Osteocyte (in vitro differentiated cells): ENCODE measurements at places on chromosomes 16 and 17.

GRCh38 chr17:15886804-15887203, 58.1 kb upstream of the ADORA2B start:
- peaks cover 44% of the 10 kb centered on the region for H3K4me1 ChIP-seq
- no peak overlapping the region for H3K4me3 ChIP-seq
- H3K27ac ChIP-seq, result peak overlapping the region; percentile 69

DNA sequence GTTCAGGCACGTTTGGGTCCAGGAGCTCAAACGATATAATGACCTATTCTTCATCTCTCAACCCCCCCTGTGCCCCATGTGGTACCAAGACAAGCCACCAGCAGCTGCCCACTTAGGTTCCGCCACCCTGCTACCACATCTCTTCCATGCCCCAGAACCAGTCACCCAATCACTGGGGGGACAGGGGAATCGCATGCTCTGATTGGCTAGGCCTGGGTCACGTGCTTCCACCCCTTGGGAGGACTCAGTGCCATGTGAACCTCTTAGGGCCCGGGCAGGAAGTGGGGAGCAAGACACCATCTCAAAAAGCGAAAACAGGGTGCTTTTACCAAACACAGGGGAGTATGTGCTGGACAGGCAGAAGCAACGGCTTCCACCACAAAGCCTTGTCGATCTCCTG, 91.3 kb downstream of the KATNIP start:
- H3K27me3 ChIP-seq, result no peaks in the 10 kb centered on the region
- peaks cover 2% of the 10 kb centered on the region for H3K4me1 ChIP-seq
- no peak for DNase-seq
- H3K27ac ChIP-seq, result no peak overlapping the region
- peaks cover 2% of the 10 kb centered on the region for H3K36me3 ChIP-seq

GRCh38 chr17:68732301-68732749, 131.2 kb upstream of the FAM20A start:
- H3K36me3 ChIP-seq, result peaks cover 3% of the 10 kb centered on the region
- no peak overlapping the region for H3K4me3 ChIP-seq
- no peaks in the 10 kb centered on the region for H3K27me3 ChIP-seq
- H3K4me1 ChIP-seq, result peaks cover 2% of the 10 kb centered on the region
- DNase-seq, result no peak

DNA sequence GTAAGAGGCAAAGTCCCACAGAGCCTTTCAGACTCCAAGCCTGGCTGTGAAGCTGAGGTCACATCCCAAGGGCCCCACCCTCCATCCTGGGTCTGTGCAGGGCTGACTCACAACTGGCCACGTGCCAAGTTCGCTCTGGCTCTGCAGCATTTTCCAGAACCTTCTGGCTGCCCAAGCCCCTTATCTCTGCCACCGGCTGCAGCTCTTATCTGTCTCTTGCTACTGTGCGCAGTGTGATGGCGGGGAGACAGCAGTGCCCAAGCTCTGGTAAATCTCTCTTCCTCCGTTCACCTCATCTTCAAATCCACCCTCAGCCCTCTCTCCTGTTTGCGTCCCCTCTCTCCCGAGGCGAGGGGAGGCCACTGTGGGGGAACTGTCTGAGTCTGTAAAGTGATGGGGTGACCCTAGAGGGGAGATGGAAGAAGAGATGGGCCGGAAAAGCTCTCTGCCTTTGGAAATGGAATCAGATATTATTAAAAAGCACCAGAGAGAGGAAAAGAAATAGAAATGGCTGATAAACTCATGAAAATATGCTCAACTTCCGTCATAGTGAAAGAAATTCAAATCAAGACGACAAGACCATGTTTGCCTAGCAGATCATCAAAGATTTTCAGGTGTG, 162.7 kb upstream of the CDC42EP4 start:
- DNase-seq, result no peak
- H3K27ac ChIP-seq, result no peak overlapping the region
- peaks cover 12% of the 10 kb centered on the region for H3K4me1 ChIP-seq
- H3K27me3 ChIP-seq, result no peaks in the 10 kb centered on the region
- no peak overlapping the region for H3K4me3 ChIP-seq

GRCh38 chr17:28413804-28414203, 7.8 kb upstream of the SLC46A1 start:
- H3K27me3 ChIP-seq, result peaks cover 59% of the 10 kb centered on the region
- no peak overlapping the region for H3K4me3 ChIP-seq
- H3K36me3 ChIP-seq, result no peaks in the 10 kb centered on the region
- DNase-seq, result no peak
- H3K4me1 ChIP-seq, result no peaks in the 10 kb centered on the region

DNA sequence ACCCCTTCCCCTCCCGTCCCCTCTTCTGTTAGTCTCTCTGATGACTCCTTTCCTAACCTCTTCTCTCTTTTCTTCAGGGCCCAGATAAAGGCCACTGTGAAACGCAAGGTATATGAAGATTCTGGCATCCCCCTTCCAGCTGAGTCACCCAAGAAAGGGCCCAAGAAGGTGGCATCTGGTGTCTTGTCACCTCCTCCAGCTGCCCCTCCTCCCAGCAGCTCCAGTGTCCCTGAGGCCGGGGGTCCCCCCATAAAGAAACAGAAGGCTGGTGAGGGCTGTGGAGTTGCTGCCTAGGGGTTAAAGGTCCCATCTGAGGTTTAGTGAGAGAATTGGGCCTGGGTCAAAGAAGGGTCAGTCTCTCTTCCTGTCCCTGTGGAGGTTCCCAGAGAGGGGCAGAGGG, 4.0 kb downstream of the RNASEK start:
- H3K4me1 ChIP-seq, result peaks cover 46% of the 10 kb centered on the region
- no peak overlapping the region for H3K4me3 ChIP-seq
- H3K27ac ChIP-seq, result peak overlapping the region; percentile 98

GRCh38 chr17:78822552-78822951, 18.1 kb downstream of the USP36 start:
- H3K36me3 ChIP-seq, result peaks cover 79% of the 10 kb centered on the region
- H3K4me3 ChIP-seq, result no peak overlapping the region
- DNase-seq, result no peak
- H3K27me3 ChIP-seq, result no peaks in the 10 kb centered on the region

GRCh38 chr17:63082273-63082861, 116.3 kb downstream of the TANC2 start:
- no peak for DNase-seq
- no peak overlapping the region for H3K27ac ChIP-seq
- no peak overlapping the region for H3K4me3 ChIP-seq
- no peaks in the 10 kb centered on the region for H3K27me3 ChIP-seq
- peaks cover 4% of the 10 kb centered on the region for H3K36me3 ChIP-seq
- peaks cover 13% of the 10 kb centered on the region for H3K4me1 ChIP-seq

DNA sequence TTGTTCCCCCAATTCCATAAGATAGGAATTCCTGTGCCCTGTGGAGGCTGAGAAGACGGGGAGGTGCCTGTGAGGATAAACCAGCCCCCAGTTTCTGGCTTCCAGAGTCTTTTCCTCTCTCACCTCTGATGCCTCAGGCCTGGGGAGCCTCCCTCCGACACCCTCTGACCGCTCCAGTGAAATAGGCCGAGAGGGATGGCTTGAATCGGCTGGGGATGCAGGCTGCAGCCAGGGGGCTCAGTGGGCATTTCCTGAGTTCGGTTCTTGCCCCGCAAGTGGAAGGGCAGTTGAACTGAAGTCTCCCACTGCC, 339.4 kb downstream of the SEC14L1 start:
- no peak overlapping the region for H3K4me3 ChIP-seq
- H3K27me3 ChIP-seq, result no peaks in the 10 kb centered on the region
- peaks cover 69% of the 10 kb centered on the region for H3K4me1 ChIP-seq
- H3K27ac ChIP-seq, result peak overlapping the region; percentile 76
- peaks cover 5% of the 10 kb centered on the region for H3K36me3 ChIP-seq

- H3K4me3 ChIP-seq, result no peak overlapping the region
- H3K27me3 ChIP-seq, result peaks cover under 1% of the 10 kb centered on the region
- H3K36me3 ChIP-seq, result peaks cover 2% of the 10 kb centered on the region
- DNase-seq, result no peak
- no peak overlapping the region for H3K27ac ChIP-seq
- H3K4me1 ChIP-seq, result peaks cover 13% of the 10 kb centered on the region
Measured at GRCh38 chr16:84022644-84023043, 20.0 kb downstream of the SLC38A8 start.

DNA sequence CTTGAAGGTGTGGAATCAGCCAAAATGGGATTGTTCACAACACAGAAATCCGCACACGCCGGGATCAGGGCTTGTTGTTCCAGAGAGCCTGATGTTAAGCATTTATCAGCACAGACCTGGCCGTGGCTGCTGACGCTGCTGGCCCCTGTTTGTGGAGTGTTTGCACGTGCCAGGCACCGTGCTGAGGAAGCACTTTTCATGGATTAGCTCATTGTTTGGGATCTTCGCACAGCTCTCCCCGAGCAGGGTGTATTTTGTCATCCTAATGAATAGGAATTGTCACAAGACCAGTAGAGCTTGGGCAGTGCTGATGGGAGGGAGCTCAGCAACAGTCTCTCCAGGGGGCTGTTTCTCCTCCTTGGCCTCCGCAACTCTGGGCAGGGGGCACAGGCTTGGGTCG, 160.4 kb upstream of the PLCG2 start:
- no peak for DNase-seq
- peaks cover 33% of the 10 kb centered on the region for H3K4me1 ChIP-seq
- H3K27me3 ChIP-seq, result no peaks in the 10 kb centered on the region

- H3K4me3 ChIP-seq, result no peak overlapping the region
- DNase-seq, result no peak
- H3K4me1 ChIP-seq, result no peaks in the 10 kb centered on the region
- H3K27me3 ChIP-seq, result peaks cover 5% of the 10 kb centered on the region
- H3K27ac ChIP-seq, result no peak overlapping the region
Measured at GRCh38 chr16:10862438-10862837, 14.6 kb upstream of the CIITA start.

GRCh38 chr17:28188841-28189263, 130.1 kb upstream of the TMEM97 start:
- no peak overlapping the region for H3K4me3 ChIP-seq
- no peak overlapping the region for H3K27ac ChIP-seq
- peaks cover 44% of the 10 kb centered on the region for H3K36me3 ChIP-seq
- peaks cover 26% of the 10 kb centered on the region for H3K4me1 ChIP-seq
- H3K27me3 ChIP-seq, result no peaks in the 10 kb centered on the region
- no peak for DNase-seq

GRCh38 chr17:226108-227077, 44.9 kb upstream of the DOC2B start:
- H3K36me3 ChIP-seq, result no peaks in the 10 kb centered on the region
- no peak for DNase-seq
- H3K27me3 ChIP-seq, result no peaks in the 10 kb centered on the region
- H3K4me3 ChIP-seq, result no peak overlapping the region
- peaks cover 10% of the 10 kb centered on the region for H3K4me1 ChIP-seq
- H3K27ac ChIP-seq, result no peak overlapping the region

DNA sequence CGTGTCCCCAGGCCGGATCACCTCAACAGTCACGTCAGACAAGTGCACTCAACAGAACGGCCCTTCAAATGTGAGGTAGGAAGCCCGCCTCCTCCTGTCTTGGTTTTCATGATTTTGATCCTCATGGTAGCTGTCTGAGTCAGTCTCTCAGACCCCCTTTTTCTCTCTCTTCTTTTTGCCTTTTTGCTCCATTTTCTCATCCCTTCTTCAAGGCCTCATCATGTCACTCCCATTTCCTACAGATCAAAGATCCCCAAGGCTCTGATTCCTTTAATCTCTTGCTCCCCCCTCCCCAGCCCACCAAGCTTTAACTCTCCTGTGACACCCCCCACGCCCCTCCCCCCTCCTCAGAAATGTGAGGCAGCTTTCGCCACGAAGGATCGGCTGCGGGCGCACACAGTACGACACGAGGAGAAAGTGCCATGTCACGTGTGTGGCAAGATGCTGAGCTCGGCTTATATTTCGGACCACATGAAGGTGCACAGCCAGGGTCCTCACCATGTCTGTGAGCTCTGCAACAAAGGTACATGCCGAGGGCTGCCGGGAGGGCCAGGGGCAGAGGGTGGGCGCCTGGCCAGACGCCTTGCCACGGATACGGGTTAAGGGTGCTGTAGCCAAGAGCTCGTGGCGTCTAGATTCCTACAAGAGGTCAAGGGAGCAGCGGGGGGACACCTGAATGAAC, 2.0 kb downstream of the MAZ start:
- H3K27me3 ChIP-seq, result no peaks in the 10 kb centered on the region
- H3K36me3 ChIP-seq, result peaks cover 4% of the 10 kb centered on the region
- peaks cover 60% of the 10 kb centered on the region for H3K4me1 ChIP-seq
- peak overlapping the region; percentile 92 for H3K27ac ChIP-seq
- DNase-seq, result no peak

DNA sequence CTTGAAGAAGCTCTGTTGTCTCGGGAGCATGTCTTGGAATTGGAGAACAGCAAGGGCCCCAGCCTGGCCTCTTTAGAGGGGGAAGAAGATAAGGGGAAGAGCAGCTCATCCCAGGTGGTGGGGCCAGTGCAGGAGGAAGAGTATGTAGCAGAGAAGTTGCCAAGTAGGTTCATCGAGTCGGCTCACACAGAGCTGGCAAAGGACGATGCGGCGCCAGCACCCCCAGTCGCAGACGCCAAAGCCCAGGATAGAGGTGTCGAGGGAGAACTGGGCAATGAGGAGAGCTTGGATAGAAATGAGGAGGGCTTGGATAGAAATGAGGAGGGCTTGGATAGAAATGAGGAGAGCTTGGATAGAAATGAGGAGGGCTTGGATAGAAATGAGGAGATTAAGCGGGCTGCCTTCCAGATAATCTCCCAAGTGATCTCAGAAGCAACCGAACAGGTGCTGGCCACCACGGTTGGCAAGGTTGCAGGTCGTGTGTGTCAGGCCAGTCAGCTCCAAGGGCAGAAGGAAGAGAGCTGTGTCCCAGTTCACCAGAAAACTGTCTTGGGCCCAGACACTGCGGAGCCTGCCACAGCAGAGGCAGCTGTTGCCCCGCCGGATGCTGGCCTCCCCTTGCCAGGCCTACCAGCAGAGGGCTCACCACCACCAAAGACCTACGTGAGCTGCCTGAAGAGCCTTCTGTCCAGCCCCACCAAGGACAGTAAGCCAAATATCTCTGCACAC, 21.2 kb downstream of the AKAP1 start:
- peaks cover 6% of the 10 kb centered on the region for H3K4me1 ChIP-seq
- H3K4me3 ChIP-seq, result no peak overlapping the region
- no peak overlapping the region for H3K27ac ChIP-seq
- no peaks in the 10 kb centered on the region for H3K27me3 ChIP-seq
- DNase-seq, result no peak

- no peak overlapping the region for H3K4me3 ChIP-seq
- no peaks in the 10 kb centered on the region for H3K27me3 ChIP-seq
- H3K36me3 ChIP-seq, result peaks cover 44% of the 10 kb centered on the region
- no peak for DNase-seq
- H3K4me1 ChIP-seq, result peaks cover 4% of the 10 kb centered on the region
Measured at GRCh38 chr16:48347980-48348379, 37.2 kb downstream of the SIAH1 start.

DNA sequence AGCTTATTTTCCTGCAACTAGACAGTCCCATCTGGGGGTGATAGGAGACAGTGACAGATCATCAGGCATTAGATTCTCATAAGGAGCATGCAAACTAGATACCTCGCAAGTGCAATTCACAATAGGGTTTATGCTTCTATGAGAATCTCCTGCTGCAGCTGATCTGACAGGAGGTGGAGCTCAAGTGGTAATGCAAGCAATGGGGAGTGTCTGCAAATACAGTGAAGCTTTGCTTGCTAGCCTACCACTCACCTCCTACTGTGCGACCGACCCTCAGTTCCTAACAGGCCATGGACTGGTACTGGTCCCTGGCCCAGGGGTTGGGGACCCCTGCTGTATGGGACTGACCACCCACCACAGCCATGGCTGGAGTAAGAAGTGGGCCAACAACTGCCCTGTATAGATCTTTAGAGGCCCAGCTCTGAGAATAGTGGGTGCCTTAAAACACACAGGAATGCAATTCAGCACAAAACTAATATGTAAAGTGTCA, 26.0 kb upstream of the IRX3 start:
- no peaks in the 10 kb centered on the region for H3K36me3 ChIP-seq
- peaks cover 36% of the 10 kb centered on the region for H3K27me3 ChIP-seq
- no peaks in the 10 kb centered on the region for H3K4me1 ChIP-seq
- no peak for DNase-seq
